Substantia nigra (tissue), 51 donors: ENCODE measurements at places on chromosomes 4 and X.

DNA sequence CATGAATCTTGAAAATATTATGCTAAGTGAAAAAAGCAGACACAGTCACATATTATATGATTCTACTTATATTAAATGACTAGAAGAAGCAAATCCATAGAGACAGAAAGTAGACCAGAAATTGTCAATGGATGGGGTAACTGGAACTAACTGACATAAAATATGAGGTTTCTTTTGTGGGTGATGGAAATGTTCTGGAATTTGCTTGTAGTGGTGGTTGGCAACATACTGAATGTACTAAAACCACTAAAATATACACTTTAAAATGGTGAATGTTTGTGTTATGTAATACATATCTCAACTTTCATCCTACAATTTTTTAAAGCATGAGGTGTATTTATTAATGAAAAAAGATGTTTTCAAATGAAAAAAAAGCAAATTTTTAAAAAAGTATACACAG lies 14.7 kb downstream of the CNOT6L start:
- no peak for DNase-seq

DNA sequence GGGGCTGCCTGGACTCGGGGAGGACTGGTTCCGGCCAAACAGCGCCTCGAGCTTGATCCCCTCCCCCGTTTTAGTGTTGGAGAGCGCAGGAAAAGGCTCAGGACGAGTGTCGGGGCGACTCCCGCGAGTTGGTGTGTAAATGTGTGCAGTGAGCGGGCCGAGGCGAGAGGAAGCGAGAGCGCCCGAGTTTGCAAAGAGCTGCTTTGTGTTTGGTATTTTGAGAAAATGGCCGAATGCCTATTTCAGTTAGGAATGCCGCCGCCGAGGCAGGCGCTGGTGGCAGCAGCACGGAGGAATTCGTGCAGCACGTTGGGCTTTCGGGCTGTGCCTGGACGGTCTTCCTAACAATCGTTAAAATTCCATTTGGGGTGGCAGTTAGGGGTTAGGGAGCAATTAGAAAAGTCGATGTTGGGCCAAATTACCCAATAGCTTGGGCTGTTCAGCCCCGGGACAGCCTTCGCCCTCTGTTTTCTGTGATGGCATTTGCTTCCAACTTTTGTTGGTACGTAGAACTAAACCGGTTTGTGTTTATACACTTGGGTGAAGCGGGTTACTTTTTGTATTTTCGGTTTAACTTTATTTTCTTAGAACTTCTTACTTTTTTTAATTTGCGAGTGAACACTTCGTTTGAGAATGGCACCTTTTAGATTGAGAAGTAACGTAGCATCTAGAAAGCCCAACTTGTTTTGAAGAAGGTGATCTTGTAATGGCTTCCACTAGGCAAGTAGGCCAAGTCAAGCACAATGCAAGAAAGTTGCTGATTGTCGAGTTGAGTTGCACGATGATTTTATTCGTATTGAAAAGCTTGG lies 1.6 kb downstream of the REST start:
- peak; percentile 24 for DNase-seq

DNA sequence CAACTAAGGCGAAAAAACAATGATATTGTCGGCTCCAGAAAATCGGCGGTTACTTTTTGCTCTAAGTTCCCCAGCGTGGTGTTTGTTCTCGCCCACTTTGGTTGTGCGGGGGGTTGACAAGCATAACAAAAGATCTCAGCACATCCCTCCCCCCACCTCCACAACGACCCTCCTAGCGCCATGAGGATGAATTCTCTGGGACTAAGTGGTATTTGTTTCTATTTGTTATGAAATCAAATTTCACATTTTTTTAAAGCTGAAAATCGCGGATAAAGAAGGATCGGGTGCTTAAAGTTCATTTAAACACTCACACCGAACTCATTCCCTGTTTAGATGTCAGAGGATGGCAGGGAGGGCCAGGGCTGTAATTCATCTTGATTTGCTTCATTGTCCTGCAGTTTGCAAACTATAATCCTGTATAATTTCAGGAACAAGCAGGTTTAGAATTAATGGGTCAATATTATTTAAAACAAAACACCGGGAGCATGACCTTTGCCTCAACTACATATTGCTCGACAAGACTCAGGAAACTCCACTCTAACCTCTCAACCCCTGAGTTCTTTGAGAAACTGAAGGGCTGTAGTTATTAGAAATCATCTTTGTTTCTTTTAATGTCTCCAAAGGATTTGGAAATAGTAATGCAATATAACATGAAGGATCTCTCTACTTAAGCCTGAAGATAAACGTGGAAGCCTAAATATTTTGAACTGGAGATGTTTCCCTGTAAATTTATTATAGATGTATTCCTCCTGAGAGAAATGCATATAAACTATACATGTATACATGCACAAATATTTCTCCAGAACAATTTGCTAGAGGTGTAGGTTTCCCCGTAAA lies 6.4 kb downstream of the PITX2 start:
- no peak for DNase-seq

DNA sequence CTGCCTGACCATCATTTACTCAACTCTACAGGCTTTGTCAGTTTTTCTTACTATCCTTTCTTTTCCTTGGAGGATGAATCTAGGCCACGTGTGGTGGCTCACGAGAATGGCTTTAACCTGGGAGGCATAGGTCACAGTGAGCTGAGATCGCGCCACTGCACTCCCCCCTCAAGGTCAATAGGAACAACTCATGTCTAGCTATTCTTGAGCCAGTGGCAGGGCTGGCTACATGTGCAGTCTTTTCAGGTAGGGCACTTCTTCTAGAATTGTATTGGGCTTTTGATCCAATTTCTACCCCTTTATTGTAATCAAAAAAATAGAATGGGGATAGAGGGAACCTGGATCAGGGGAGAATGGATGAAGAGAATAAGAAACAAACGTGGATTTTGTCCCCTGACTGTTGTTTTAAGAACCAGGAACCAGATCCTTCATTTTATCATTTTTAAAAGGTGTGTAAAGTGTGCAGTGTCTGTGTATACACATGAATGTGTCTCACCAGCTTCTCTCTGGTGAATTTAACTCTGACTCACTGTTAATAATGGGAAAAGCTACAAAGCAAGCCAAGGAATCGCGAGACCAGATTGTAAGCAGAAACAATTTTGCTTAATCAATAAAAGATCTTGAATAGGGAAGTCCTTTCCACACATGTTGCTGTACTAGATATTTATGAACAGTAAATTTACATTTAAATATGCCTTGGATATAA lies 283.9 kb upstream of the GPC4 start:
- DNase-seq: no peak

- no peak for DNase-seq
These were observed 109.4 kb upstream of the MAP3K15 start for GRCh38 chrX:19624739-19625138.

DNA sequence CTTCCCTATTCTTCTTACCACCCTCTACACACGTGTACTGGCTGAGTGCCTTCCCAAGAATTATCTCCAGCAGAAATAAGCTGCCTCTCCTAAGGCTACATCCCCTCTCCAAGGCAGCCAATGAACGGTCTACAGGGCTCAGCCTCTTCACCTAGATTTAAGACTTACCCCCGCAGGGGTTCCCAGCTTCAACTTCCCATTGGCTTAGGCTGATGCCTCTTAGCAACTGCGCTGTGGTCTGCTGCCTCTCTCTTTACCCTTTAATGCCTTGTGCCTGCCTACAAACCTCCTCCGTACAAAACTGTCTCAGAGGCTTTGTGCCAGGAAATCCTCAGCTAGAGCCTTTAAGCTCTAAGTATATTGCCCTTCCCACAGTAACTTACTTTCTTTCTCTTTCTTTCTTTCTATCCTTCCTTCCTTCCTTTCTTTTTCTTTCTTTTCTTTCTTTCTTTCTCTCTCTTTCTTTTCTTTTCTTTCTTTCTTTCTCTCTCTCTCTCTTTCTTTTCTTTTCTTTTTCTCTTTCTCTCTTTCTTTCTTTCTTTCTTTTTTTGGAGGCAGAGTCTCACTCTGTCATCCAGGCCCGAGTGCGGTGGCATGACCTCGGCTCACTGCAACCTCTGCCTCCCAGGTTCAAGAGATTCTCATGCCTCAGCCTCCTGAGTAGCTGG lies 15.1 kb upstream of the PIGA start:
- no peak for DNase-seq
